ENCODE measurements at places on chromosomes 11 and 22. TPM values are rescaled to one million over a fixed set of nuclear protein-coding genes. Genes with fewer than 3 reads are reported as not detected.

Gene TPBGL
- 0.31 TPM for total RNA-seq

Gene DLG2
- 11.1 TPM for total RNA-seq

Gene ASCL3
- not detected for total RNA-seq

Gene TRIM49D2
- not detected for total RNA-seq

Gene OR2AG1
- total RNA-seq = not detected

Gene SLC22A8
- not detected for total RNA-seq

Gene SLCO2B1
- total RNA-seq = 29.9 TPM

Gene ASCL2
- not detected for total RNA-seq

Gene DNAJB13
- total RNA-seq = not detected

Gene NUCB2
- 41.1 TPM for total RNA-seq

Gene IGSF9B
- total RNA-seq = 24.1 TPM

Gene FOLR1
- not detected for total RNA-seq

Gene GPHA2
- not detected for total RNA-seq

Gene SCGB1A1
- not detected for total RNA-seq

Gene MS4A4A
- 14.0 TPM for total RNA-seq

Gene P2RY6
- total RNA-seq = 2.8 TPM

Gene VSIG10L2
- not detected for total RNA-seq

Gene IFITM10
- 0.13 TPM for total RNA-seq

Gene RPS19BP1
- total RNA-seq = 176 TPM

Gene ZP1
- total RNA-seq = not detected

Gene ELF5
- 1.1 TPM for total RNA-seq

Gene KRTAP5-11
- not detected for total RNA-seq

Gene PHLDA2
- total RNA-seq = 5.0 TPM

Gene SLC39A13
- total RNA-seq = 76.7 TPM

Gene IGSF22
- not detected for total RNA-seq

Gene CCDC15
- 1.7 TPM for total RNA-seq

Gene KCNJ5
- total RNA-seq = 0.50 TPM

Gene LRRC56
- total RNA-seq = not detected

Gene NNMT
- total RNA-seq = 157 TPM

Gene TRIM64C
- total RNA-seq = not detected

Gene DERL3
- not detected for total RNA-seq

Gene MAJIN
- not detected for total RNA-seq

Gene BTBD18
- total RNA-seq = not detected

Gene OR52H1
- total RNA-seq = not detected

Gene EP300
- 100.0 TPM for total RNA-seq

Gene KRTAP5-8
- total RNA-seq = not detected

Gene SLC5A4
- 0.39 TPM for total RNA-seq

Data from gastroesophageal sphincter (tissue), 4 donors.